ENCODE measurements at places on chromosomes 16 and 17.

GRCh38 chr17:76022285-76022684, 4.8 kb downstream of the EVPL start:
- no peak for DNase-seq

DNA sequence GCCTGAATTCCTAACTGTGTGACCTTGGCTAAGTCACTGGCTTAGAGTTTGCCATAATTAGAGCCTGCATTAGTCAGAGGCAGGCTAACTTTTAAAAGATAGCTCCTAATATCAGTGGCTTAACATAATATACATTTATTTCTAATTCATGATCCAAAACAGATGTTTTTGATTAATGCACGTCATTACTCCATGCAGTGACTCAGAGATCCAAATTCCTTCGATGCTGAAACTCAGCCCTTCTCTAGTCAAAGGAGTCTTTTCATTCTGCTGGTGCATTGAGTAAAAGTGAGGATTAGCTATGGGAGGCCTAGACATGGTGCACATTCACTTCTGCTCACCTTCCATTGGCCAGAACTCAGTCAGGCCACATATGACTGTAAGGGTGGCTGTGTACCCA, 49.8 kb downstream of the IRX3 start:
- no peak for DNase-seq

GRCh38 chr17:43356450-43356849, 42.3 kb upstream of the ARL4D start:
- no peak for DNase-seq

DNA sequence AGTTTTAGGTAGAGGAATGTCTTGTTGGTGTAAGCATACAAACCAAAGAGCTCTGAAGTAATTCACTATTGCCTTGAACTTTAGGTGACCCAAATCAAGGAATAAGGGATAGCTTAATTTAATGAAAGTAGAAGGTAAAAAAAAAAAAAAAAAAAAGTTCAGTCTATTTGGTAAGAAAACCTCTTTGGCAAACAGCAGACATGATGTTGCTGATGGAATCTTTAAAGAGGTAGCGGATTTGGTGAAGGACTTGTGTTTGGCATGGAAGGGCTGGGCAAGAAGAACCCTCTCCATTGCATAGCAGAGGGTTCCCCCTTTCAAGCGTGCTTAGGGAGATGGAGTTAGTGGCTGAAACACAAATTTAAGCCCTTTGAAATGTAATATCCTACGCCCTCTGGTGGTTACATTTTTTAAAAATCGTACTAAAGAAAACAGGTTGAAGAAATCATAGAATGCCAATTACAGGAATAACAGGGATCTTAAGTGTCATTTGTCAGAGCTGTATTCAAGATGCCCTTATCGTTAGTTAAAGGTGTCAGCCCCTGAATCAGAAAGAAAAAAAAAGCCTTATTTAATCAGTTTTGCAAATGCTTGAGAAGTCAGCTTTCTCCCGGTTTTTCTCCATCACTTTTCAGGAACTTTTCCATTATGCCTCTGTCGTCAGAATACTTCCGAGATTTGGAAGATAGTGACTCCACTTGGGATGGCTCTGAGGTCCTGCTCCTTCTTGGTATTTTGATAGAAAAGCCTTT, 383.1 kb downstream of the KCNJ2 start:
- no peak for DNase-seq

GRCh38 chr17:81693509-81694210, 9.5 kb upstream of the MRPL12 start:
- DNase-seq: no peak

GRCh38 chr16:3138342-3138741, 3.5 kb downstream of the ZNF213 start:
- no peak for DNase-seq

Measured in GM12892 (cell line).